ENCODE measurements at places on chromosomes 4 and X.

DNA sequence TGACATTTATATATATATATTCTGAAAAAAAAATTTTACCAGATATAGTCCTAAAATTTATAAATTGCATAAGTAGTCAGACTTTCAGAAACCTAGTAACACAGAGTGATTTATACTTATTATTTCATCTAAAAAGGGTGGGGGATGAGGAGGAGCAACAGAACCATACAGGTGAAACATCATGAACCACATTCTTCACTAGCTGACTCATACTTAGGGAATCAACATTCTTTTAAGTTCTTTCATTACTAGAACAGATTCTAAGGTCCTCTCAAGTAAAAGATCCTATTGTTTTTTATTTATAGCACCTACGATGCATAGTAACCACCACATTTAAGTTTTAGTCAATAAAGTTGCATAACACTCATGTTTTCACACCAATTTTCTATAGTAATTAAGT lies 166.1 kb downstream of the LRBA start:
- DNase-seq, result no peak

GRCh38 chr4:3239998-3240920 lies 8.7 kb upstream of the MSANTD1 start:
- DNase-seq, result no peak

DNA sequence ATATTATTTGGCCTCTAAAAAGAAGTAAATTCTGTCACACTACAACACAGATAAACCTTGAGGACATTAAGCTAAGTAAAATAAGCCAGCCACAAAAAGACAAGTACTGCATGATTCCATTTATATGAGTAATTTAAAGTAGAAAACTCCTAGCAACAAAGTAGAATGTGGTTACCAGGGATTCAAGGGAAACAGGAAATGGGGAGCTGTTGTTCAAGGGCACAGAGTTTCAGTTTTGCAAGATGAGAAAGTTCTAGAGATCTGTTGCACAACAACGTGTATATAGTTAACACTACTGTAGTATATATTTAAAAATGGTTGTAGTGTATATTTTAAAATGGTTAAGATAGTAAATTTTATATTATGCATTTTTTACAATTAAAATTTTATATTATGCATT lies 25.4 kb downstream of the SEC31A start:
- peak; percentile 91 for DNase-seq

- DNase-seq, result no peak
Observed at GRCh38 chr4:24476282-24476681, 108.1 kb downstream of the DHX15 start.

DNA sequence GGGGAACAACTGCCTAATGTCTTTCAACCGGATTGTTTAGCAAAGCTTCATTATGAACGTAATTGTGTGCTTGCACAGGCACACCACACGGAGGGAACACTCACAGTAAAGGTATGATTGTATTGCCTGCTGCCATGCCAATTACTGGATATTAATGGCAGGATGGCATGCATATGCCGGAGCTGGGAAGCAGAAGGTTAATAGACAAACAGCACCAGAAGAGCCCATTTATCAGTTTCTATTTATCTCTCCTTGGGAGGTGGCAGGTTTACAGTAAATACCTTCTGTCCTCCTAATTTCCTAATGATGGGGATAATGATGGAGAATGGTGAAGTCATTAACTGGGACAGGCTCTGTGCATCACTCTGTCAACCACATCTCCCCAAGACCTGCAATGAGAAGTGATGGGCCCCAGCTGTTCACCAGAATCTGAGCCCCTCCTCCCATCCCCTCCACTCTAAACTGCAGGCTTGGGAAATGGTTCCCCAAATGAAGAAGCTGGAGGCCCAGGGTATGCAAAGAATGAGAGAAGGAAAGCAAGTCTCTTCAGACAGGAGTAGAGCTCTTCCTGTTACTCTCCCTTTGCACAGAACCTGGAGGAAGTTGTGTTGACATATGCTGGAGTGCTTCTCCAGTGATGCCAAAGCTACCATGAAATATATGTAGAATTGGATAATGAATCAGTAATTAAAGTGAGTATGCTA lies 160.8 kb downstream of the NAA11 start:
- no peak for DNase-seq

- DNase-seq, result no peak
Observed at GRCh38 chr4:74152836-74153235, 5.1 kb upstream of the MTHFD2L start.

DNA sequence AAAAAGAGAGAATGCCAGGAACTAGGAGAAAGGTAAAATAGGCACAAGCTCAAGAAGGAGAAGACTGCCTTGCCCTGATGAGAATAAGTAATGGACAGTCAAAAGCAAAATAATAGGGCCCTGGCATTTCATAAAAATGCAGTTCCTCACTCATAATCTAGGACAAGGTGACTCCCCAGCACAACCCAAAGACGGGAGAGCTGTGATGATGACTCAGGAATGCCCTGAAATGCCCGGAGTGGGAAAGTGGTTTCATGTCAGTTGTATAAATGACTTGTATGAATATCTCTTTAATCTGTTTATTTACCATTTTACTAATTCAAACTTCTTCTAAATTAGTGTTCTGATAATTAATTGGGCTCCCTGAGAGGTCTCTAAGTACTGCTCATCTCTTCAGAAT lies 28.8 kb upstream of the SETD7 start:
- DNase-seq, result peak; percentile 30

DNA sequence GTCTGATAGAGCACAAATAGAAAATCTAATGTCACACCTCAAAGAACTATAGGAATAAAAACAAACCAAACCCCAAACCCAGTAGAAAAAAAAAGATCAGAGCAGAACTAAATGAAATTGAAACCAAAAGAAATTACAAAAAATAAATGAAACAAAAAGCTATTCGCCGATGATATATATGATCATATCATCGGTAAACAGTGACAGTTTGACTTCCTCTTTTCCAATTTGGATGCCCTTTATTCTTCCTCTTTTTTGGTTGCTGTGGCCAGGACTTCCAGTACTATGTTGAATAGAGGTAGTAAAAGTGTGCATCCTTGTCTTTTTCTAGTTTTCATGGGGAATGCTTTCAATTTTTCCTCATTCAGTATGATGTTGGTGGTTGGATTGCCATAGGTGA lies 215.3 kb upstream of the AR start:
- no peak for DNase-seq

- no peak for DNase-seq
Observed at GRCh38 chr4:83013420-83013867, 2.8 kb upstream of the LIN54 start.

- DNase-seq, result no peak
Observed at GRCh38 chr4:159433337-159433736, 330.5 kb downstream of the RAPGEF2 start.

DNA sequence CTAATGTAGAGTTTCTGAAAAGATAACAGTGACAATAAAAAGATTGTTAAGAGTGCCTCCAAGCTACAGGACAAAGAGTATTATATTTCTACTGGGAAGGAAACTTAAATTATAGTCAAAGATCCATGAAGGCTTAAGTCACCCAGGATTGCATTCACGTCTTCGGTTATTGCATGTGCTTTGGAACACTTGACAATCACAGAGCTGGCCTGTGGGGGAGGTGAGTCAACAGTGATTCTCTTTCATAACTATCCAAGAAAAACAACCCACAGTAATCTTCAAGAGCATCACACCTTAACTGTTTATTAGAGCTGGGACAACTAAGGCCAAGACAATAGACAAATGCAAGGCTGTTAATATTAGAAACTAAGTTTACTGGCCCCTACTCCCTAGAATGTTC lies 40.3 kb downstream of the PDGFC start:
- DNase-seq, result peak; percentile 69

GRCh38 chr4:87390551-87390890 lies 467 bp downstream of the HSD17B11 start:
- DNase-seq, result no peak

DNA sequence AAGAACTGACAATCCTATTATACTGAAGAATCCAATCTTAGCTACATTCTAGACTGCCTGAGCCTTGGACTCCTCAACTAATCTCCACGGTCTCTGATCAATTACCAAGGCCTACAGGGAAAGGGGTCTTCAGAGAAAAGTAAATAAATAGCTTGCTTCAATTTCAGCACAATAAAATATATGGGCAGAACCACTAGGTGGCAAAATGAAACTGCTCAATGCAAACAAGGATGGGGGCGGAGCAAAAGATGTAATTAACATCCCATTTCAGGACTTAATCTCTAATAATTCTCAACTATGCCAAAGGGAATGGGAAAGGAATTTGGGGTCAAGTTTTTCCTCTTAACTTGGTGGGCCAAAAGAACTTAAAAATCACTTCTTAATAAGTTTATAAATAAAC lies 78.4 kb upstream of the MAP3K15 start:
- DNase-seq, result peak; percentile 32

DNA sequence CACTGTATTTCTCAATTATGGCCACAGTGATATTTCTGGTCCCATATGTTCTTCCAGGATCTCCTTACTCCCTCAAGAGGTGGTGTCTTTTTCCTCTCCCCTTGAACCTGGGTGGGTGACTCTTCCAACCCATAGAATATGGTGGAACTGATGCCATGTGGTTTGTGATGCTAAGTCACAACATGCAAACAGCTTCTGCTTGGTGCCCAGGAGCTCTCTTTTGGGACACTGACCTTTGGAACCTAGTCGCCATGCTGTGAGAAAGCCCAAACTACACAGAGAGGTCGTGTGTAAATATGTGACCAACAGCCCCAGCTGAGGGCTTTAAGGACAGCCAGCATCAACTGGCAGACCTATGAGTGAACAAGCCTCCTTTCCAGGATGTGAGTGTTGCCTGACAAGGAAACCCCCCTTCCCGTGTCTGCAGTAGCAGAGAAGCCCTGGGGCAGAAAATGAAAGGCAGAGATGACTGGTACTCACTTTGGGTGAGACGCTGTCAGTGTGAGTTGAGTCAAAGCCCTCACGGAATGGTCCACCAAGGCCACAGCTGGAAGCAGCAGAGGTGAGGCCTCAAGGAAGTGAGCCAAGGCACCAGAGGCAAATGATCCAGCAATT lies 223.4 kb downstream of the BCOR start:
- DNase-seq, result peak; percentile 33

GRCh38 chr4:106314960-106315359 lies 1.0 kb downstream of the TBCK start:
- no peak for DNase-seq

GRCh38 chr4:12534684-12535083 lies 949.5 kb downstream of the RAB28 start:
- no peak for DNase-seq

DNA sequence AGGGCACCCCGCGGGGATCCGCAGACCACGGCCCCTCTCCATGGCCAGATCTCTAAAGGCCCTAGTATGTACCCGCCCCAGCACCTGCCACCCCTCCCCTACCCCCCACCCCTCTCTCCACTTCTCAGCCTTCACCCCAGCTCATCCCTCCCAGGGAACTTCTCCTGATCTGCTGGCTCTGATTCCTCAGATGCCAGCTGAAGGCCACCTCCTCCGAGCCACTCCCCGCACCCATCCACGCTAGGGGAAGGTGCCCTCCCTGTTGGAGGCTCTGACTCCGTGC lies 11.9 kb downstream of the PSAPL1 start:
- no peak for DNase-seq

DNA sequence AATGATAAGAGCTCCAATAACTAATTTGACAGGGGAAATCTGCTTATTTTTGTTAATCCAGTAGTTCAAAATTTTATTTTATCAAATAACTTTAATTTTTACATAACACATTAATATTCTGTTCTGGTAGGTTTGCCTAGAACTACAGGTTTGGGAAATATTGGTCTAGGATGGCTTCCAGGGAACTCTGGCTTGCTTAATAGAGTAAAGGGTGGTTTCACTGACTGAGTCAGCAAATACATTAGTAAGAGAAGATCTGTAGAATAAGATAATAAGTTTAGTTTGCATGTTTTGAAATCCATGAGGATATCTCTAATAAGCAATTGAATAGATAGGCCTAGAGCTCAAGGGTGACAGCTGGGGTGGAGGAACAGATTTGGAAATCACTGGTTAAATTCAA lies 500.7 kb downstream of the ZNF674 start:
- DNase-seq, result no peak

- DNase-seq, result peak; percentile 62
Observed at GRCh38 chr4:141425124-141425523, 204.4 kb downstream of the ZNF330 start.

DNA sequence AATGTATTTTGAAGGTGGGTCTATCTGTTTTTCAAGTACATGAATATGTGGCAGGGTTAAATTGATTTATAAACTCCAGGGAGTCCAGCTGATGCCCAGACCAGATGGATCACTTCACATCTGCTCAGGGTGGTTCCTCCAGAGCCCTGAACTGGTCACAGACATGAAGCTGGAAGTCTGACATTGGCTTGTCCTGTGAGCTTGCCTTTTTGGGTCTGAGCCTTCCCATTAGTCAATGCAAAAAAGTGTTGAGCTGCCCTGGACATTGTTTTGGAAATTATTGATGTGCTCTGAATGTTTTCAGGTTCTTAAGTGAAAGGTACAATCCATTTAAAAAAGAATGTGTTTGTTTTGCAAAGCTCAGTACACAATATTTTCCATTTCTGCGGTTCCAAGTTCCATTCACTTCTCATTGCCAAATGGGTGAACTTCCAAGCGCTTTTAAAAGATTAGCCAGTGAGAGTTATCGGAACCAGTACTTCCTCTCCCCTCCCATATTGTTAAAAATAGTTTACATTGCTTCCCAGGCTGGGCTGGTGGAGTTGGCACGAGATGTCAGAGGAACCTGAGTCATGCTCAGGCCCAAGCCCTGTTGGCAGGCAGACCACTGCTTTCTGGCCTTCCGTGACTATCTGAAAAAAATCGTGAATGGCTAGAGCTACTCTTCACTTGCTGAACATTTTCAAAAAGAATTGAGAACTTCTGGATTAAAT lies 52.1 kb downstream of the PDGFRA start:
- peak; percentile 94 for DNase-seq

DNA sequence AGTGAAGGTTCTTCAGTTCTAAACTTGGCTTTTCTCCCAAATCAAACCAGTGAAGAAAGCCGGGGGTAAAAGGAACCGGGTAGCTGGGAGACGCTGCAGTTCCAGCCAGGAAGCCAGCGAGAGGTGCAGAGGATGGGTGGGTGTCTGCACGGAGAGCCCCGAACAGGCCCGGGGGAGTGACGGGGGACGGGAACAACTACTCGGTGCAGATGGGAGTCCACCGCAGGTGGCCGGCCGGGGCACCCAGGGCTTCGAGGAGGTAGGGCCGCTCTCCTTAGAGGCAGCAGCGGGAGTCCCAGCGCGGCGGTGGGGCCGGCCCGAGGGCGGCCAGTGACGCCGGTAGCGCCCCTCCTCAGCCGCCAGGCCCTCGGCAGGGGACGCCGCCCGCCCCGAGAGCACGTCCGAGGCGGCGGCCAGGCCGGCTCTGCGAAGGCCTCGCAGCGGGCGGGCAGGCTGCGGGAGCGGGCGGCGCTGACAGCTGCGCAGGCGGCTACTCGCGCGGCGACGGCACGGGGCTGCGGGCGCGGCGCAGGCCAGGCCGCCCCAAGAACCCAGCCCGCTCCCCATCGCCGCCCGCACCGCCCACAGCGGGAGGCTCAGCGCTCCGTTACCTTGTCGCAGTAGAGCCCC lies 449 bp downstream of the FBXL5 start:
- DNase-seq, result peak; percentile 9

GRCh38 chr4:155552180-155552579 lies 114.5 kb upstream of the GUCY1A1 start:
- peak; percentile 18 for DNase-seq

- no peak for DNase-seq
Observed at GRCh38 chr4:175034007-175034406, 115.8 kb downstream of the ADAM29 start.

Measured in HFFc6 (cell line).